ENCODE measurements at places on chromosomes 11 and 22. TPM values are rescaled to one million over a fixed set of nuclear protein-coding genes. Genes with fewer than 3 reads are reported as not detected.

GRCh38 chr11:134794192-134794591, 382.1 kb upstream of the B3GAT1 start:
- ATAC-seq: no peak

DNA sequence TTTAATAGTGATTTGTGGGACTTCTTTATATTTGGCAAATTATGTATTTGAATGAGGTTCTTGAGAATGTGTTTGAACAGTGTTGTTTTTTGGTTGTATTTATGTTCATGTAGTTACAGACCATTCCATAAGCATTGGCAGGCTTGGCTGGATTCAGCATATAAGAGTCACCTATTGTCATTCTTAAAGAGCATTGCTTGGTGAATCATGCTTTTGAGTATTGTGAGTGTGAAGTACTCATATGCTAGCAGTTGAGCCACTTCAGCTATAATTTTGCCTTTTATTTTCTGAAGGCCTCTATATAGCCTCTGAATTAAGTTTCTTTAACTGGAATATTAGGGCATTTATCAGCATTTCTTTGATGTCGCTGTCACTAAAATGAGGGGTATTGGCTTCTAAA, 110.0 kb upstream of the GAL start:
- ATAC-seq: no peak

DNA sequence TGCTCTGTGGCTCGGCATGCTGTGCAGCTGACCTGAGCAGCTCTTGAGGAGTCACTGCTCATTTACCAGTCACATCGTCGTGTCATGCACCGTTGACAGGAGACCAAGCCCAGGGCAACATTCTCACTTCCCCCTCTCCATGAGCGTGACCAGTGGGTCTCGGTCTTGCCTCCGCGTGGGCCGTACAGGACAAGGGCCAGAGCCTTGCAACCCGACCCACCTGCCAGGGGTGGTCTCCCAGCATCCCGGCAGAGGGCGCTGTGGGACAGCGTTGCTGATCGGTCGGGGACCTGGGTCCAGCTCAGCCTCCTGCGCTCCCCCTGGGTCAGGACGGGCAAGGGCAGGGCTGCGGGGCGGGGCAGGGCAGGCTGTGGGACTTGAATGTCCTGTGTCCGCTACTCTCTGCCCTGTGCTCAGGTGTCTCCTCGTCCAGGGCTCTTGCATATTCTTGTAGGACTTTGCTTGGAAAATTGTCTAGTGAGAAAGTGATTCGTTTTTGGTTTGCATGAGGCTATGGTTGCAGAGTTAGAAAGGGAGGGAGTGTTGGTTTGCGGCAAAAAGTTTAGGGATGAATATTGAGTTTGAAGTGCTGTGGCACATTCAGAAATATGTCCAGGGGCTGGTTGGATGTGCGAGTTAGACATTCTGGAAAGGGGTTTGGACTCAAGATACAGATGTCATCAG, 16.2 kb downstream of the EIF4G2 start:
- ATAC-seq: peak; percentile 92

GRCh38 chr11:61679296-61679695, 895 bp upstream of the DAGLA start:
- ATAC-seq: no peak

DNA sequence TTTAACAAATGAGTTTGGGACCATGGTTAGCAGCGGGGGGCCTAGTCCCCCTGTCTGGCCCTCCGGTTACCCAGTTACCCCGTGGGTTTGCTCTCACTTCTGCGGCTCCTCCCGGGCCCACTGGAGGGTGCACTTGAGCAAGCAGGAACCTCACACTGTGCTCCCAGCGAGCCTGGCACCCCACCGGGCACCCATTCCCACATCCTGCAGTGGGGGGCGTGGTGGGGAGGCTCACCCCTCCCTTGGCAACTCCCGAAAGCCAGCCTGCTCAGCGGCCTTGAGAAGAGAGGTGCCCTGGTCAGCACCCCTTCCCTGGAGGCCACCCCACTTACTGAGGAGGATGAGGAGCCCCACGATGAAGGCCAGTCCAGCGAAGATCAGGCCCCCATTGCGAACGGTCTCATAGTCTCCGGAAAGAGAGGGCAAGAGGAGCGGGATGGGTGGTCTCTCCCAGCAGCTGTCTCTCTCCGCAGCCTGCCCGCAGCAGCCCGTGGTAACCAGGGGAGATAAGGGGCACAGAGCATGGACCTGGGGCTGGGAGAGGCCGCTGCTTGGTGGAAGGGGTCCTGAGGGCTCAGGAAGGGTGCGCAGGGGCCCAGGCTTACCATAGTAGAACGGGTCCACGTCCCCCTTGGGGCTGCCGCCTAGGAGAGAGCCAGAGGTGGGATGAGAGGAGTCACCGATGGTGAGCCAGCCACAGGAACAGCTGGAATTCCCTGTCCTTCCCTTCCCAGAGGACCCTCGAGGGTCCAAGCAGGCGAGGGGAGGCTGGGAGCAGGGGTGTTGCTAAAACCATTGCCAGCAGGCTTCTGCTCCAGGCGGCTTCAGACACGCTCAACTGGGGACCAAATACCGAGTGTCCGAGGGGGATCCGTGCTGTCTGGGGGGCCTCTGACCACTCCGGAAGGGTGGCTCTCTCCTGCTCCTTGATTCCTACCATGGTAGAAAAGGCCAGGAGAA, 2.2 kb downstream of the FXYD2 start:
- no peak for ATAC-seq

GRCh38 chr22:26903030-26903856, 245.9 kb downstream of the MIAT start:
- ATAC-seq: no peak

GRCh38 chr11:117130879-117131278, 13.2 kb upstream of the PAFAH1B2 start:
- no peak for ATAC-seq

GRCh38 chr11:120211522-120212258, 858 bp downstream of the OAF start:
- no peak for ATAC-seq

DNA sequence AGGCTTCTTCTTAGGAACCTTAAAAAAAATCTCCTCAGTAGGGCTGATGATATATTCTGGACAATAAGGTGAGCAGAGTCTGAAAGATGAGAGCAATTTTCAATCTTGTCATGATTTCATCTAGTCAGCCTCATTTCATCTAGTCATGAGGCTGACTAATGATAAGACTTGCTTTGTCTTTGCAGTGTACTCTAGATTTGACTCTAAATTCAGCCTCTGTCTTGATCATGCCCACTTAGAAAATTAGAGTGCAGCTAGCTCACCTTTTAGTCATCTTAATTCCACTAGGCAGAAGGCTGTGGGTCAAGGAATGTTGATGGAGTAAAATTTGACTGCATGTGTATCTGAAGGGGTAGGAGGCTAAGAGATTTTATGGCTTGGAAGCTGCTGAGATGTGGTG, 5.5 kb downstream of the EHF start:
- no peak for ATAC-seq

DNA sequence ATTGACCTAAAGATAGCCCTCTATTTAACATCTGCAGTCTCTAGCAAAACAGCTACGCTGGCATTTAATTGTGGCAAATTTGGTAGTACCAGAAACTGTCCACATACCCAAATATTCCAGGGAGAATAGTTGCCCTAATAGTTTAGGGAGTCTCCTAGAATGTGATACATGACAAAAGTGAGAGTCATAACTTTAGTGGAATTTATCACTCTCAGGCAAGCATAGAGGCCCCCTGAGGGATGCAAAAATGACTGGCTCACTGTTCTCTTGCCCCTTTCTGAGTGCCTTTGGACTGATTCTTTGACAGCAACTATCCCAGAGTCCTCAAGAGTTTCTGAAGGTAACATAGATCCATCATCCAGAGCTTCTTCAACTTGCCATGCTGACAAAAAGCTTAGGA, 2.3 kb upstream of the OR51B4 start:
- no peak for ATAC-seq

DNA sequence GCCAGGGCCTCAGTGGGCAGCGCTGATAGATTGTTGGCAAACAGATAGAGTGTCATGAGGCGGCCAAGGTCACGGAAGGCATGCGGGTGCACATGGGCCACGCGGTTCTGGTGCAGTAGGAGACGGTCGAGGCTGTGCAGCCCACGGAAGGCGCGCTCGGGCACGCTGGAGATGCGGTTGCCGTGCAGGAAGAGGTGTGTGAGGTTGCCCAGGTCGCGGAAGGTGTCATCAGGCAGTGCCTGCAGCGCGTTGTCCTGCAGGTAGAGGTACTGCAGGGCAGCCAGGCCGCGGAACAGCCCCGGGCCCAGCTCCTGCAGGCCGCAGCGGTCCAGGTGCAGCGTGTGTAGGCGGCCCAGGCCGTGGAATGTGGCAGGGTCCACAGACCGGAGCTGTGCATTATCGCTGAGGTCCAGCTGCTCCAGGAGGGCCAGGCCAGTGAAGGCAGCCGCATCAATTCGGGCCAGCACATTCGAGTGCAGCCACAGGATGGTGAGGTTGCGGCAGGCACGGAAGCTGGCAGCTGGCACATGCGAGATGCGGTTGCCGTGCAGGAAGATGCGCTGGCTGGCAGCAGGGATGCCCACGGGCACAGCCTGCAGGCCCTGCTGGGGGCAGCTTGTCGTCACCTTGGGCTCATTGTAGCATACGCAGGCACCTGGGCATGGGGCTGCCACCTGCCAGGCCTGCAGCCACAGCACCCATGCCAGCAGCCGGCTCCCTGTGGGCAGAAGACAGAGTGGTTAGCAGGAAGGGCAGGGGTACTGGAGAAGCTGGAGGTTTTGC, 25.5 kb downstream of the RTN4R start:
- ATAC-seq: no peak

DNA sequence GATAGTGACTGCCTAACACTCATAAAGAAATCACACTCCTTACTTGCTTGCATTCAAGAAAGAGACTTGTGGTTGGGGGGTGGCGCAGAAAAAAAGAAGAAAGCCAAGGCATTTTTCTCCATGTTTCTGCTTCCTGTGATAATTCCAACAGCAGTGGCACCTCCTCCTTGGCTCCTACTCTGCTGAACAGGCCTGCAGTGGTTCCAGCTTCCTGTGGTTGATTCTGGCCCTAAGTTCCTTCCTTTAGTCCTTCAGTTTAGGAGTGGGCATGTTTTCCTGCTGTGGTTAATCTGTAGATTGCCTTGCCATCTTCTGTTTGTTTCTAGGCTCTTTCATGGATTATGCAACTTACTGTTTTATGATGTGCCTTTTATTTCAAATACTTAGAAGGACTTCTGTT, 940.4 kb downstream of the DLG2 start:
- no peak for ATAC-seq

GRCh38 chr11:34260072-34260575, 97.7 kb downstream of the ABTB2 start:
- no peak for ATAC-seq

- no peak for ATAC-seq
Measured at GRCh38 chr22:28600546-28601143, 79.0 kb downstream of the TTC28 start.

- peak; percentile 46 for ATAC-seq
Measured at GRCh38 chr22:29117799-29118477, 45.1 kb downstream of the KREMEN1 start.

GRCh38 chr11:16946477-16947282, 67.5 kb downstream of the PLEKHA7 start:
- no peak for ATAC-seq

- peak; percentile 95 for ATAC-seq
Measured at GRCh38 chr11:44036811-44037657, 10.7 kb upstream of the ACCSL start.

DNA sequence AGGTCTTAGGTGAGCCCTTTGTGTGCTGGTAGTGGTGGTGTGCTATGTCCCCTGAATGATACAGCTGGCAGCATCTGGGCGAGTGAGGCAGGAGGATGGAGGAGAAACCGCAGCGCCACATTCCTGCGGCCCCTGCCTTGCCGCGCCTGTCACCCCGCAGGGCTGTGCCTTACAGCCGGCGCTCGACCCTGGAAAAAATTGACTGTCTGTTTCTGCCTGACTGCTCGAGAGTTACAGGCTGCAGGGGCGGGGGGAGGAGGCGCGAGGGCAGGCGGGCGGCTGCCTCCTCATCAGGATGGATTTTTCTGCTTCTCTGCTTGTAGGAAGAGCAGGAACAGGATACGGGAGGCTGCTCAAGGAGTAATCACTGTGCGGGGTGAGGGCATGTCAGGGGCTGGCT, 443.4 kb downstream of the MIAT start:
- ATAC-seq: peak; percentile 11

DNA sequence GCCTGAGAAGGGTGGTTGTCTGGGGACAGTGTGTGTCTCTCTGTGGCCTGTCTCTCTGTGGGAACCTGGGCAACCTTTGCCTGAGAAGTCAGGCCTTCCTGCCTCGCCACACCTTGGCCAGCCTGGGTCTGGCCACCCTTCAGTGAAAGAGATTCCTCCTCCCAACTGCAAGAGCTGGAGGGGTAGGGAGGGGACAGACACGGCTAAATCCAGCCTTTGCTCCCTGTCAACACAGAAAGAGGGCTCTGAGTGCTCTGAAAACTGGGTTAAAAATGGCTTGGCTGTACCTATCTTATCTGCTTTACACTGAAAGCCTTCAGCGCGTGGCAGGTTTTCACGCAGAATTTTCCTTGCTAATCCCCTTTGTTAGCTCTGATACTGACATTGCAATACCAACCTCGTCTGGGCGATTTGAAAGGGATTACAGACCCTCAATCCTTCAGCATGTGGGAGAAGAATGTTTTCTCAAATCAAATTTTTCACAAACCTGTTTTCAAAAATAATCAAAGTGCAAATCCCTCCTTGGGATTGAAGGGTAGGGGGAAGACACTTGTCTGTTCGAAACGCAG, 163.7 kb downstream of the DSCAML1 start:
- no peak for ATAC-seq

DNA sequence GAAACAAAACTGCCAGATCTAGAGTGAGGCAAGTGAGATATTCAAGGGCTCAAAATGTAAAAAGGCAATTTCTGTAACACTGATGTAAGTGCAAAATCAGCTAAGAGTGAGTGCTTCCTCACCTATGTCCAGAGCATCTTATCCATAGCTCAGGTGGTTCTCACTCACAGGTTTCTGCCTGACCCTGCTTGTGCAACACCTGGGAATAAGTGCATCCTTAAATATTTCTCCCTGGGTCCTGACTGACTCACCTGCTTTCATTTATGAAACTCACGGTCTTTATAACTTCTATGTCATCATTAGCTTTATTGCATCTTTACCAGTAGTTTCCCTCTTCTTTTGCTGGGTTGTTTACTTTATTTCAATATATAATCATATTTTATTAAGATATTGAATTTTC, 260.6 kb downstream of the CNTN5 start:
- ATAC-seq: no peak

DNA sequence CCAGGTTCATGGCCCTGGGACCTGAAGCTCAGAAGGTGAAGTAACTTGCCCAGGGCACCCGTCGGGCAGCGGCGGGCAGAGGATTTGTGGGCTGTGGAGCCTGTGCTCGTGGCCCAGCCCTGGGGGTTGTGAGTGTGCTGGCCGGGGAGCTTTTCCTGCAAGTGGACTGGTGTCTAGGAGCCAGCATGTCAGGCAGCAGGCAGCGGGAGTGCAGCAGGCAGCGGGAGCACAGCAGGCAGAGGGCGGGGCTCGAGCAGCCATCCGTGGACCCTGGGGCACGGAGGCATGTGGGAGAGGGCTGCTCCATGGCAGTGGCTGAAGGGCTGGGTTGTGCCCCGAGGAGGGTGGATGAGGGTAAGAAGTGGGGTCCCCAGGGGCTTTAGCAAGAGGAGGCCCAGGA, 72.7 kb upstream of the PPP6R3 start:
- no peak for ATAC-seq

Gene RPL3
- 1,724 TPM for total RNA-seq

Gene SMTNL1
- total RNA-seq: not detected

Gene CSNK2A3
- 0.59 TPM for total RNA-seq

Gene JOSD1
- total RNA-seq: 65.2 TPM

Gene BARX2
- total RNA-seq: 2.1 TPM

Gene PGA5
- total RNA-seq: not detected

Gene MRGPRF
- total RNA-seq: 88.9 TPM

Gene METTL15
- 20.5 TPM for total RNA-seq

Gene PANX3
- not detected for total RNA-seq
